ENCODE measurements at places on chromosomes 12 and 14.

DNA sequence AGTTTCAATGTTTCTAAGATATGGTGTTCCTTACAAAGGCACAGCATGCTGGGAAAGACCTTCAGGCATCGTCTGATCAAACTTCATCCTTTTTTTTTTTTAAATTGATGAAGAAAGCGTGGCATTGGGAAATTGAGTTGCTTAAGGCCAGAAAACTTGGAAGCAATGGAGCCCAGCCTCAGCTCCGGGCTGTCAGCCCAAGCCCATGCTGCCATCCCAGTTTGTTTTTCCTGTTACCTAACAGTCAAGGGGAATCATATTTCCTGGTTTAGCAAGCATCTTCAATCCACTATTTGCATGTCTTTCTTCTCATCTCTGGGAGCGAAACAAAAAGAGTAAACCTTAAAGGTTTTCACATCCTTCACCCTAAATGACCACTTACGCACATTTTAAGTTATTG, 200.2 kb downstream of the CHST11 start:
- no peak for DNase-seq

DNA sequence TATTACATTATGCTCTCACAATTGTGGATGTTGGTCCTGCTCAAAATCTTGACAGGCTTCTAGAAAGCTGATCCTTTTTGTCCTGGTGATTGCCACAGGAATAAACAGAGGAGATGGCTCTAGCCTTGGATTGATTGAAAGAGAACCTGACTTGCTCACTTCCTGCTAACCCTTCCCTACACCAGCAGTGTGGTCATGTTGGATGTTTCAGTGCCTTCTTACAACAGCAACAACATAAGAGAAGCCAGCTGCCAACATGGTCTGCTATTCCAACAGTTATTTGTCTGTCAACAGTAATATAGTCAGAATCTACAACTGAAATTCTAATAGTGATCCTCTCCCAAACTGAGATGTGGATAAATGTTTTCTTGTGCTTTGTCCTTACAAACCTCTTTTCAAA, 311.6 kb upstream of the DIO2 start:
- no peak for DNase-seq

- no peak for DNase-seq
Measured at GRCh38 chr14:52366796-52367315, 52.7 kb downstream of the PTGER2 start.

- DNase-seq: no peak
Measured at GRCh38 chr12:70592664-70593063, 44.6 kb downstream of the PTPRB start.

GRCh38 chr14:26808407-26808806, 210.6 kb upstream of the NOVA1 start:
- DNase-seq: no peak

- no peak for DNase-seq
Measured at GRCh38 chr12:96766232-96766631, 140.8 kb upstream of the NEDD1 start.

- DNase-seq: no peak
Measured at GRCh38 chr12:119659289-119659897, 8.5 kb upstream of the PRKAB1 start.

DNA sequence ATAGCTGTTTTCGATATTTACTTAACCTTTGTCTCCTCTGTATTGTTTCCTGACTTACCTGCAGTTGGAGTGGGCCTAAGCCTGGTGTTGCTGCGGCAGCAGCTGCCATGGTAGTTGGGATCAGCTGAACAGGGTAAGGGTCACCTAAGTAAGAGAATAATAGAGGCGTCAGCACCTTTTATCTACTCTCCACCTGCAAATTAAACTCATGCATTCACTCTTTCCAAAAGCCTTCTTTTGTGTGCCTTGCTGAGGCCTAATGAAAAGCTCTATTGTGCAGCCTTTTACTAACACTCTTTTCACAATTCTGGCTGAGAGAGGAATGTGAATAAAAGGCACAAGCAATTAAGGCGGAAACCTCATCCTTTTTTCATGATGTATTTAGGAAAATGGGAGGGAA, 308.7 kb downstream of the SOX5 start:
- DNase-seq: no peak

GRCh38 chr14:103530390-103530789, 1.4 kb downstream of the TRMT61A start:
- DNase-seq: no peak

DNA sequence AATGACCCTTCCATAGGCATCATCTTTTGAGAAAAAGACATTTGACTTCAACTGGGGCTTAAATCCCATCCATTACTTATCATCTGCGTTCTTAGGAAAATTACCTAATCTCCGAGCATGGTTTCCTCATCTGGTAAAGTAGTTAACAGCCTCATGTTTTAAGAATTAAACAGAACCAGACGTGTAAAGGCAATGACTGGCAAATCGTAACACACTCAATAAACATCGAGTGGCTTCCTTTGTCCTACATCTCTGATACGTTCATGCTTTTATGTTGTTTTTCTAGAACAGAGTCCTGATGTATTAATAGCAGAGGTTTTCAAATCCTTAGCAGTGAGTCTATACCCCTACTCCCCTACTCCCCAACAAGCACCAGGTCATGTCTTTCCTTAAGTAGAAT, 189.7 kb upstream of the RGS6 start:
- no peak for DNase-seq

GRCh38 chr14:31879661-31880348, 197.3 kb upstream of the ARHGAP5 start:
- DNase-seq: no peak

- peak; percentile 83 for DNase-seq
Measured at GRCh38 chr14:24113801-24114531, 611 bp upstream of the DCAF11 start.

GRCh38 chr14:37037636-37038387, 134.6 kb downstream of the SLC25A21 start:
- no peak for DNase-seq

- DNase-seq: no peak
Measured at GRCh38 chr12:109109746-109110350, 6.5 kb upstream of the ACACB start.

GRCh38 chr14:65904988-65905387, 492.5 kb downstream of the FUT8 start:
- no peak for DNase-seq

GRCh38 chr12:52628111-52628507, 9.8 kb upstream of the KRT73 start:
- no peak for DNase-seq

- no peak for DNase-seq
Measured at GRCh38 chr12:1744932-1745331, 54.1 kb downstream of the ADIPOR2 start.

- DNase-seq: no peak
Measured at GRCh38 chr12:14157088-14157747, 175.8 kb upstream of the GRIN2B start.

DNA sequence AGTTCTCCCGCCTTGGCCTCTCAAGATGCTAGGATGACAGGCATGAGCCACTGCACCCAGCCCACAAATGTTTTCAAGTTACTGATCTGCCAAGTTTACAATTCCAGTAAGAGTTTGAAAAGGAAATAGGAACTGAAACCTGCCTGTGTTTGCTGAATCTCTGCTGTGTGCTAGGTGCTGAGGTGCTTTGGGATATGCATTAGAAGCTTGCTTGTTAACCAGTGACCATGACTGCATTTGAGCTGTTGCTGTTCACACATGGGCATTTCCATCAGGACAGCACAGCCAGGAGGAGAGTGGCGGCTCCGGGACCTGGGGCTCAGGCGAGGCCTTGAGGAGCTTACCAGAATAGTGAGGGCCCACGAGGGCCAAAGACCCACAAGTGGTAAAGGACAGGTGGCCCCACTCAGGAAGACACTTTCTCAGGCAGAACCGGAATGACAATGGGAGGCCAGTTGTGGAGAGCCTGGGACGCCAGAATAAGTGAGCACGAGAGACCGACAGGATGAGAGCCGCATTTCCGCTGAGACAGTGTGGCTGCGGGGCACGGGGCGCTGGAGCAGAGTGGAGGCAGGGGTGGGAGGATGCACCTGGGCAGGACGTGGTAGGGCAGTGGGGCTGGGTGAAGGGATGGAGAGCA, 54.5 kb upstream of the MMP17 start:
- no peak for DNase-seq

- DNase-seq: no peak
Measured at GRCh38 chr12:52205612-52206303, 13.9 kb upstream of the KRT80 start.

- DNase-seq: no peak
Measured at GRCh38 chr12:42798811-42799438, 209.4 kb upstream of the PRICKLE1 start.

- no peak for DNase-seq
Measured at GRCh38 chr14:59634617-59635016, 58.0 kb upstream of the CCDC175 start.

DNA sequence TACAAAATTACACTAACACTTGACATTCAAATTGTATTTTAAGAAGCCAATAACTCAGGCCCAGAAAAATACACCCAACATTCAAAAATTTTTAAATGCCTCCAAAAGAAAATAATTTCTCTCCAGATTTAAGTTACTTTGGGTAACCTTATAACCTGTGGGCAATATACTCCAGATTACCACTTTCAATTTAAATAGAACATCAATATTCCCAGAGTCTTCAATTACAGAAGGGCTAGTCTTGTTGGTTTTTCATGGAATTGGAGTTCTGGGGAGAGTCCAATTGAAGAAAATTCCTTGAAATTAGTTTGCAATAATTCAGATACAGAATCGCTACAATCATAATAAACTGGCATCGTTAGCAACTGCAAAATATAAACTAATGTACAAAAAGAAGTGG, 2.0 kb downstream of the PPP4R3A start:
- DNase-seq: no peak

DNA sequence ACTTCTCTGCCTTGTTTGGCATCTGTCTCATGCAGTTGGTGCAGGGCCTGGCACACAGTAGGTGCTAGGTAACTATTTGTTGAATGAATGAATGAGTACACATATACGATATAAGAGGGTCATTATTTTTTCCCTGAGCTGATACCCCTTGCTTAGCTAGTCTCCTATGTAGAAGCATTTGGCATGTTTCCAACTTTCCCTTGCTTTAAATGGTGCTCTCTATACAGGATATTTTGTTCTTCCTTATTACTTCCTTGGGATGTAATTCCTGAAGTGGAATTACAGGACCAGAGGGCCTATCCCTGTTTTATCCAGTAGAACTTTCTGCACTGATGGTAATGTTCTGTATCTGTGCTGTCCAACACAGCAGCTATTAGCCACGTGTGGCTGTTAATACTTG, 250.1 kb upstream of the PWP1 start:
- no peak for DNase-seq

DNA sequence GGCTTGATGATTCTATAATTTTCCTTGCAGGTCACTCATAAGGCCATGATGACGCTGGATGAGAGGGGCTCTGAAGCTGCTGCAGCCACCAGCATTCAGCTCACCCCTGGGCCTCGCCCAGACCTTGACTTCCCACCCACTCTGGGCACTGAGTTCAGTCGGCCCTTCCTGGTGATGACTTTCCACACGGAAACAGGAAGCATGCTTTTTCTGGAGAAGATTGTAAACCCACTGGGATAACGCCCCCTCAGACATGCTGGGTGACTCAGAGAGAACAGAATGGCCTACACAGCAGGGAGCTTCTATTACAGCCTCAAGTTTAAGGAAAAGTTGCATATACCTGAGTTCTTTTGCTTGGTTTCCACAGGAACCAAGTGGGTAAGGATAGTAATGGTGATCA, 34.3 kb downstream of the SERPINA3 start:
- no peak for DNase-seq

DNA sequence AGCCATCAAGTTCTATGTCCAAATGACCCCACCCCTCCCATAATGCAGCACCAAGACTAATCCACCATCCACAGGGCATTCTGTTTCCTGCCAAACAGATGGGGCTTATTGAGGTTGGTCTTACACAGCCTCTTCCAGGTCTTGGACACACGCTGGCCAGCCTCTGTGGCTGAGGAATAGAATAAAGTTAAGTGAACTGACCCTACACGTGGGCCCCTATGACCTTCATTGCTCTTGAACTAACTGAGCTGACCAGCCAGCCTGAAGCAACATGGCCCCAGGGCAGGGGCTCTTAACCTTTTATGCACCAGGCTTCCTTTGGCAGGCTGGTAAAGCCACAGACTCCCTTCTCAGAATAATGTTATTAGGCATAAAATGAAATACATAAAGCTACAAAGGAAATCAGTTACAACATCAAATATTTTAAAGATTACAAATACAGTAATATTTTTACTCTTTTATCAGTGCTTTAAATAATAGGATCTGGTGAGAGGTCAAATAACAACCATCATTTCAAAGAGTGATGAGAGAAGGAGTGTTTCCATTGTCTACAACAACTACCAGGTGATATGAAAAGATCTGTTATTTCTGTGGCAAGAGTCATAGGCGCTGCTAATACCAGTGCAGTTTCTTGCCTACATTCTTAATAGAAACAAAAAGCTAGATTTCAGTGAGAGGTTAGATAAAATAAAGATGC, 192.9 kb upstream of the NUDT4 start:
- DNase-seq: no peak

- DNase-seq: no peak
Measured at GRCh38 chr14:38129705-38130104, 78.0 kb upstream of the SSTR1 start.

DNA sequence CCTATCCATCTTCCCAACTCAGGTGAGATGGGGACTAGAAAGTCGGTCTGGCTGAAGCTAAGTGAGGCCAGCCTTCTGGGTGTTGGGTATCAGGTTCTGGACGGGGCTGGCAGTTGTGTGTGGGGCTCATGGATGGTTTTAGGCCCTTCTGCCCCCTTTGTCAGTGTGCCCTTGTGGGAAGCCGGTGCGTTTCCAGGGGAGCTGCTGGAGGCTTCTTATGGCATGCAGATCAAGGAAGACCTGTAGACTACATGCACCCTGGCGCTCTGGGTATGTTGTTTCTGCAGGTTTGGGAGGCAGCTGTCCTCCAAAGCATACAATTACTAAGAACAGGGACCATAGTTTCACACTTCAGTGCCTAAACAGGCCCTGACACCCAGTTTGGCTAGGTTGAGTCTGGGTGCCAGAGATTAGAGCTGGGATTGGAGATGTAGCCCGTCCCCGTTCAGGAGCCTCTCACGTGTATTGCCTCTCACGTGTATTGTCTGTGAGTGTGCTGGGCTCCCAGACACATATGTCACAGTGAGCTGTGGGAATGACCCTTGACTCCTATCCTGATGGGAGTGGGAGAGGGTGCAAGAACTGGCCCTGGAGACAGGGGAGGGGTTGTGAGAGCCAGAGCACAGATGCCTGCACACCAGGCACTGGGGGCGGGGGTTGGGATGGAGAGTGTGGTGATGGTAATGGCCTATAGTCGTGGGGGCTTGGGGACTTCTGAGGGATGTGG, 84.4 kb downstream of the SLC25A47 start:
- no peak for DNase-seq

Measured in GDM1 (cell line).